Stimulated activated CD4-positive, alpha-beta T cell treated with anti-CD3 and anti-CD28 coated beads, Interleukin-1b, Interleukin-23, amount 100 ng/mL, for 24 hours (primary cell): ENCODE measurements at places on chromosomes 11 and 22.

GRCh38 chr11:130159657-130160497 is at the start of gene ST14:
Gene ST14, plus strand, starts transcription at chr11:130159782. Its CDS starts 198 bp downstream, at chr11:130159980.
- no peak for DNase-seq

- no peak for DNase-seq
These were observed 700 bp downstream of the TTC17 start for GRCh38 chr11:43359422-43359818.

DNA sequence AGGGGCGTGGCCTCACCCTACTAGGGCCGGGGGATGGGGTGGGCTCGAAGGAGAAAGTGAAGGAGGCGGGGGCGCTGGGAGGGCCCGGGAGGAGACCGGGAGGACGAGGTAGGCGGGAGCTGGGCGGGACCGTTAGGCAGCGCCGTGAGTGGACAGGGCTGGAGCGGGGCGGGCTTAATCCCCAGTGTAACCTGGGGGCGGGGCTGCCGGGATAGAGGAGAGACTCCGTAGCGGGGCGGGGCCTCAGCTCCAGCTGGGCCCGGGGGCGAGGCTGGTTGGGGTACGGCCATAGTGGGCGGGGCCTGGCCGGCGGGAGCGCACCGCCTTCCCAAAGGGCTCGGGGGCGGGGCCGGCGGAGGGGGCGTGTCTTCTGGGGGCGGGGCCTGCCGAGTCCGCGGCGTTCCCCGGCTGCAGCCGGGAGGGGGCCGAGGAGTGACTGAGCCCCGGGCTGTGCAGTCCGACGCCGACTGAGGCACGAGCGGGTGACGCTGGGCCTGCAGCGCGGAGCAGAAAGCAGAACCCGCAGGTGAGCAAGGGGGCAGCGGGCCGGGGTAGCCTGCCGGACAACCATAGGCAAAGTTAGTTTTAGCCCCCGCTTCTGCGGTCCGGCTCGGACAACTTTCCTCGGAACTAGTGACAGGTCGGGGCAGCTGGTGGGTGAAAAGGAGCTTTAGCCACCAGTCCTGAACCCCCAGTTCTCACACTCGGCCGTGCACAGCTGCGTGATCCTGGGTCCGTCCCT is at the start of gene CD82:
TSS of gene CD82 (plus strand) at position 453 of the 742 bp plus-strand sequence. CDS start 29,000 bp downstream, outside the sequence.
- peak; percentile 96 for DNase-seq

- no peak for DNase-seq
These were observed 66.7 kb downstream of the SIK2 start for GRCh38 chr11:111668980-111669379.

DNA sequence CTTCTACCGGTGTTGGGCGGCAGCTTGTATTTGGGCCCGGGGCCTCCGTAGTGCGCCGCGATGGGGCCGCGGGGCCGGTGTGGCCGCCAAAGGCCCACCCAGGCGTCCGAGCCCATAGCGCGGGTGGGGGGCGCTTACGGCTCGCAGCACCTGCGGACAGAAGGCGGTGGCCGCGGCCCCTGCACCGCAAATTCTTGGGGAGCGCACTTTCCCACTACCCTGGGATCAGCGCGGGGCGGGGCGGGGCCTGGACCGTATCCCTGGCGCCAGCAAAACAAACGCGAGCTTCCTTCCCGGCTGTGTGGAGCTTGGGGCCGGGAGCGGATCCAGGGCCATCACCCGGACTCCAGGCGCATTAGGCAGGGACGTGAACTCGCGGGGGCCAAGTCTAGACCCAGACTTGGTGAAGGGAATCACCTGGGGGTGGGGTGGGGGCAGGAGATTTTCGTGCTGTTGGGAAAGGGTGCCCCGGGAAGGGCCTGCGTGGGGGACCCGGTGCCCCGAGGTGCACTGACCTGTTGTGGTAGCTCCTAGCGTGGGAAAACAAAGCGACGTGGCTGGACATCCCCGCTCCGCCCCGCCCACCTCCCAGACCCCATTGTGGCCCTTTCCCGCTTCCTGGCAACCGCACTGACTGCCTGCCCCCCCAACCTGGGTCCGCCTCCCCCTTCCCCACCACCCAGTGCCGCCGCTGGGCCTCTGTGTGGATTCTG is 2.3 kb upstream of the TYMP start:
- DNase-seq, result no peak

DNA sequence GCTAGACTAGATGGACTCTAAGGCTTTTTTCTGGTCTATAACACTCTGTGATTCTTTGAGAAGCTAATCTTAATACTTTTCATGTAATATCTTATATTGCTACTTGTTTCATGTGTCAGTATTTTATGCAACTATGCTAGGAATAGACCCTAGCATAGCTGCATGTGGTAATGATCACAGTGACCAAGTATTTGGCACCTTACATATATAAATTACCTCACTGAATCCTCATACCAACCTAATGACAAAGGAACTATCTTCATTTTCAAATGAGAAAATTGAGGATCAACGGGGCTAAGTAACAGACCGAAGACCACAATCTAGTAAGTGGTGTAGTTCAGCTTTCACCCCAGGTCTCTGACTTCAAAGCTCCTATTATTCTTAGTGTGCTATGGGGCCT is 327.3 kb upstream of the PITPNB start:
- DNase-seq, result no peak

GRCh38 chr11:95469258-95469657 is 238.3 kb upstream of the SESN3 start:
- no peak for DNase-seq

DNA sequence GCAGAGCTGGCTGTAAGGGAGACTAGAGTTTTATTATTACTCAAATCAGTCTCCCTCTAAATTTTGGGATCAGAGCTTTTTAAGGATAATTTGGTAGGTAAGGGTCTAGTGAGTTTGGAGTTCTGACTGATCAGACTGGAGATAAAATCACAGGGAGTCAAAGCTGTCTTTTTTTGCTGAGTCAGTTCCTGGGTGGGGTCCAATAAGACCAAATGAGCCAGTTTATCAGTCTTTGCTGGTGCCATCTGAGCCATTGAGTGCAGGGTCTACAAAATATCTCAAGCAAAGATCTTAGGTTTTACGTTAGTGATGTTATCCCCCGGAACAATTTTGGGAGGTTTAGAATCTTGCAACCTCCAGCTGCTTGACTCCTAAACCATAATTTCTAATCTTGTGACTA is 935.1 kb upstream of the RAG2 start:
- no peak for DNase-seq

GRCh38 chr11:91293119-91293518 is 931.5 kb upstream of the FAT3 start:
- no peak for DNase-seq

- DNase-seq, result no peak
These were observed 20.6 kb downstream of the CLTCL1 start for GRCh38 chr22:19270873-19271272.

DNA sequence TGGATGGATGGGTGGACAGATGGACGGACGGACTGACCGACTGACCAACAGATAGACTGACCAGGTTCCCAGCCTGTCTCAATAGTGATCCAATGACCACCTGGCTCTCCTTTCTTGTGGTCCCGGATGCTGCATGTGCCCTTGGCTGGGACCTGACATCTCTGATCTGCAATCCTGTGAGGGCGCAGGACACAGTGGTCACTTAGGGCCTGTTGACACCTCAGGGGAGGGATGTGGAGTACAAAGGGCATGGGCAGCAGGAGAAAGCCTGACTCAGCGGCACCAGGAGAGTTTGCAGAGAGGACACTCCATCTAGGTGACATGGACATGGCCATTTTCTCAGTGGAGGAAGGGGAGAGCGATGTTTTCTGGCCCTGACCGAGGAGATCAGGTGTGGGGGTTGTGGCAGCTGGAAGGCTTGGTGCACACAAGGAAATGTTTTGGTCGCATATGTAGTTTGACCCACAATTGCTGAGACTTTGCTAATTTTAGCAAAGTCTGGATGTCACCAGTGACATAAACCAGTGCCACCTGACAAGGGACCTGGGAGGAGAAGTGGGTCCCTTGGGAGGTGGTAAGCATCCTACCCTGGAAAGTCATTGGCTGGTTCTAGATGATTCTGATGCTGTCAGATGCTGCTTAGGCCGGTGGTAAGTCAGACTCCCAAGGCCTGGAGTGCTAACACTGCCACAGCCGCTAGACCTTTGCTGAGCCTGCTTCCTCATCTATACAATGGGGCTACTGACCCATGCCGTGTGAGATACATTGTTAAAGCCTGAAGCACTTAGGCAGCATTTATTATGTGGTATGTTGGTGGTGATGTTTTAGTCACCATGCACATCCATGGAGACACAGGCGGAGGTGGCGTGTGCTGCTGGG is 50.7 kb downstream of the CD82 start:
- no peak for DNase-seq

DNA sequence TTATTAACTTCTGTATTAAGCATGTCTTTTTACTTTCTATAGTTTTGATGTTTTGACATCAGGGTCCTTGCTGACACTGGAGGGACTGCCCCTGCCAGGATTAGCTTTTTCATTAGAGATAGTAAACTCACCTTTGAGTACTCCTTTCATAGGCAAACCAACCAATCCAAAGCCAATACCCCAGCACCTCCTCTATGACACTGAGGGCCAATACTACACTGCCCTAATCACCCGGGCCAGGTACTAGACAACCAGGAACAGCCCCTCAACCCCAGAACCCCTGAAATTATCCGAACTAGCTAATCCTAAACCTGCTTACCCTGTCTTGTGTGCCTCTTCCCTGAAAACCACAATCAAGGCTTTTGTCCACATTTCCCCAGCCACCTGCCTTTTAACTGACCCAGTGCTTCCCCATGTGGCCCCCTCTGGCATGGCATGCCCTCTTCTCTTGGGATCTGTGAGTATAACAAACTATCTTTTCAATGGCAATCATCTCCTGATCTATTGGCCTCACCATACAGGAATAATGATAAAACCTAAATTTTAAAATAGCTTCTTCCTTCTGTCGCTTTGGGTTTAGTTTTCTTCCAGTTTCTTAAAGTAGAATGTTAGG is 31.2 kb downstream of the RAB6A start:
- DNase-seq, result no peak

DNA sequence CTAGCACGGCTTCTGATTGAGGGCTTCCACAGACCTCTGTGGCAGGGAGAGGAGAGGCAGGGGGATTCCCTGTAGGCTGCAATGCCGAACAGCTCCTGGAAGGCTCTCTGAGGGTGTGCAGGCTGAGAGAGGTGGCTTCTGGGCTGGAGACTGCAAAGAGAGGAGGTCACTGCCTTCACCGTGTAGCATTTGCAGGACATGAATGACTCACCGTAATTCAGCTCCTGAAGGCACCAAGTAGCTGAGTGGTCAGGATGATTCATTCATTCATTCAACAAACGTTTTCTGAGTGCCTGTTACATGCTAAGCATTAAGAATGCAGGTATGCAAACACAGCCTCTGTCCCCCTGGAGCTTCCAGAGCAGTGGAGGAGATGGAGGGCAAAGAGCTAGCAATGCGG is 18.0 kb upstream of the EIF3D start:
- no peak for DNase-seq

- DNase-seq, result no peak
These were observed 118.5 kb upstream of the ARHGAP20 start for GRCh38 chr11:110830747-110831146.
